Activated naive CD4-positive, alpha-beta T cell treated with Interleukin-2 at 50 U/mL for 16 hours (primary cell): ENCODE measurements at places on chromosomes 11 and 22.

DNA sequence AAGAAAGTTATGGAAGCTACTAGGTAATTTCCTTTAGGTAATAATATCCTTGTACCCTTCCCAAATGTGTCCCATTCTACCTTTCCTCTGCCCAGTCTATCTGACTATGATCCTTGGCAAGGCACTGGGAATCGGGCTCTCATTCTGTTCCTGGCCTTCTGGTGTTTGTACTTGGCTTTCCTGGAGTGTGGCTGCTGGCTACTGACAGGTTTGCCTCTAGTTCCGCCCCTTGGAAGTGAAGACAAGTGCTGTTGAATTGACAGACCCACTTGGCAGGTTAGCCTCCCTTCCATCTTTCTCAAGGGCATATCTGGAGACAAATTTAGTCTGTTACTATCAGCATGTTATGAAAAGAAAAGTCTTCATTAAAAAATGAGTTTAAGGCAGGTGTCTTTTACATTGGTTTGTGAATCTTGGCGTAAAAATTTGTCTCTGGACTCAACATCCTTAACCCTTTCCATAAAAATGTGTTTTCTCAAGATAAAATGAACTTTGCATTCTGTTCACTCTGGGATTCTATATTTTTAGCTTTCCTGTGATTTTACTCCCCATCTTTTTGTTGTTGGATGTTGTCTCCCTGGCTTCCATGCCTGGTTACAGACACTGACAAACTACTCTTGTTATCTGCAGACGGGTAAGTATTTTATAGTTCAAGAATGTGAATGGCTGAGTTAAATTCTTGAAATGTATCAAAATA lies 287.4 kb upstream of the PDGFD start:
- DNase-seq: no peak

DNA sequence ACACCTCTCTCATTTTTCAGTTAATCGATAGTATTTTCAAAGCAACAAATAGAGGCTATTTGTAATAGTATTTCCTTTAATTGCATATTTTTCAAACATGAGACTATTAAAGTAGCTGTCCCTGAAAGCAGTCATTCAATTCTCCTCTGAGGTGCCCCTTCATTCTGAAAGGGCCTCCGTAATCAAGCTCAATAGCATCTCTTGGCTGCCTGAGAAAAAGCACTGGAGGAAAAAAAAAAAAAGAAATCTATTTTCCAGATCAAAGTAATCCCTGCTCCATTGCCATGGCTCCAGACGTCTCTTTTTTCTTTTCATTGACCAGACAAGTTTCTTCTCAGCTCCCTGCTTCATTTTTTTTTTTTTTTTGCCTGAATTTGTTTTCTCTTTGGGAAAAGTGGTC lies 154.5 kb upstream of the BLID start:
- no peak for DNase-seq

GRCh38 chr22:43562843-43563242 lies 151.0 kb downstream of the MPPED1 start:
- DNase-seq: no peak

DNA sequence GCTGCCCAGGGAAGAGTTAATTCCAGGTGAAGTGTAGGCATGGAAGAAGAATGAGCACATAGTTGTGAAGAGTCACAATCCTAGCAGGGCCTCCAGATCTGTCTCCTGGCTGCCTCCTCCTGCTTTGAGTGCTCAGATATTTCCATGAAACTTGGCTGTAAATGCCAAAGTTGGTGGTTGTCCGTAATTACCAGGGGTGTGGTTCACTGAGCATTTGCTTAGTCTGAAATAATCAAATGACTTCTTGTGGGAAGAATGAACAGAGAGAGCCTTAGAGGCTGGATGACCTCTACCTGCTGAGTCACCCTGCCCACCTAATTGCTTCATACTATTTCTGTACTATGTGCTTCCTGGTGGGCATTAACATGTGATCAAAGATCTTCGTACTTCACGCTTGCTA lies 50.9 kb downstream of the APIP start:
- DNase-seq: no peak
